ENCODE measurements at places on chromosomes 3 and 15.

- no peak for DNase-seq
Measured at GRCh38 chr3:138941259-138941885, 5.6 kb downstream of the FOXL2 start.

DNA sequence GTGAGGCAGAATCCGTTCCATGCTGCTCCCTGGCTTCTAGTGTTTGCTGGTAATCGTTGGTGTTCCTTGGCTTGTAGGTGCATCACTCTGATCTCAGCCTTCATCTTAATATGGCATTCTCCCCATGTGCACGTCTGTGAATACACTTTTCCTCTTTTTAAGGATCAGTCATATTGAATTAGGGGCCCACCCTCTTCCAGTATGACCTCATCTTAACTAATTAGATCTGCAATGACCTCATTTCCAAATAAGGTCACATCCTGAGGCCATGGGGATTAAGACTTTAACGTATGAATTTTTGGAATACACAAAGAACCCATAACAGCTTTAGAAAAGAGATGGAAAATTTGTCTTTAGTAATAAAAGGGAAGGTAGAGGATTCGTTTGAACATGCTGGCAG is 34.1 kb upstream of the MASP1 start:
- no peak for DNase-seq

DNA sequence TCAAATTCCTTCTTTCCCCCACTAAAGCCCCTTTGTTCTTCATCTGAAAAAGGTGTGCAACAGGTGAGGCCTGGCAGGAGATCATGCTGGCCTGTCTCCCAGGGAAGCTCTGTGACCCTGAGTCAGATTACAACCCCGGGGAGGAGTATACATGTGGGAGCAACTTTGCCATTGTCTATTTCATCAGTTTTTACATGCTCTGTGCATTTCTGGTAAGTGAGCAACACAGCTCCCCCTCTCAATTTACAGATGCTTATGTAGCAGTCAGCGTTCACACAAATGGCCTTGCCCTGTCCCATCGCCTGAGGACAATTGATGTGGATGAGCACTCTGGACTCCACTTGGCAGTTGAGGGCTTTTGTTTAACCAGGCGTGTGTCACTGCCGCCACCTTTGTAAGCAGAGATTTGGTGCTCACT is 70.4 kb downstream of the CHDH start:
- no peak for DNase-seq

- no peak for DNase-seq
Measured at GRCh38 chr15:80317389-80318182, 65.6 kb upstream of the CTXND1 start.

DNA sequence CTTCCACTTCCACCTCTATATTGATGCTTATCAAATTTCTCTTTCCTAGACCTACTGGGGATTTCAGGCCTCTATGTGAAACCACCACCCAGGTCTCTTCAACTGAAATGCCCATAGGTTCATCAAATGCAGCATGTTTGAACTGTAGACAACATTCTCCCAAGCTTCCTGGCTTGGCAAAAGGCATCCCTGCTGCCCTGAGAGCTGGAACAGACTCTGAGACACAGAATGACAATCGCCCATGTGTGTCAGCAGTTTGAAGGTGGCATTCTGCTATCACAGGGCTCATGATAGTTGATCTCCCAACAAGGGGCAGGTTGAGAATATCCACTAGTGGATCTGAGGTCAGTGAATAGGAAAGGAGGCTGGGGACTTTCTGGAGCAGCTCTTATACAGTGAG is 200.7 kb downstream of the RPLP1 start:
- no peak for DNase-seq

DNA sequence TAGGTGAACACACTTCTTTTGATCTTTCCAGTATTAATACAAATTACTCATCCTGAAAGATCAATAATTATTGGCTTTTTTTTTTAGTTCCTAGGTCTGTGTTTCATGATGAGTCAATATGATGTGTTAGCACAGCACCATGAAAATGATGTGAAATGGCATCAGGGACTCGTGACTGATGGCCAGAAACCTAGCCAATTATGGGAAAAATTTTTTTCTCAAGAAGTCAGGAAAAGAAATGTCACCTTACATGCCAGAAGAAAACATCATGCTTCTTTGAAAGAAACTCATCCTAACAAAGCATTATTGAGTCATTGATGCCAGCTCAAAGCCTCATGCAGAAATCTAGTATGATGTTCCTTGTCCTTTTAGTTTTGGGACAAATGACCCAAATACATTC is 468.3 kb upstream of the CBLB start:
- no peak for DNase-seq

DNA sequence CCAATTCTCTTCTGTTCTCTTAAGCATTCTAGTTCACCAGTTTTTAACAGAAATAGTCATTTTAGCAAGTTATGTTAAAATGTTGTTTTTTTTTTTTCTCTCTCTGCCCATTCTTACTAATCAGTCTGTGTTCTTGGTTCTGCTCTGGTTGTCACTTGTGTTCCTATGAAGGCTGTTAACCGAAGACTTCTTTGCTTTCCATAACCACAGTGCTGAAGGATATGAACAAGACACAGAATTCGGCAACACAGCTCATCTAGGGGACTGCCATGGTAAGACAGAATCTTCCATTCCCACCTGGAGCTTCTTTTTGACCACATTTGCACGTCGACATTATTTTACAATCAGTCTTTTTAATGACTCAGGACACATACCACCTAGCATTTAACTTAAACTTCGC is 49.1 kb downstream of the SEMA6D start:
- DNase-seq: no peak

- DNase-seq: no peak
Measured at GRCh38 chr15:66429117-66429516, 42.4 kb downstream of the MAP2K1 start.

DNA sequence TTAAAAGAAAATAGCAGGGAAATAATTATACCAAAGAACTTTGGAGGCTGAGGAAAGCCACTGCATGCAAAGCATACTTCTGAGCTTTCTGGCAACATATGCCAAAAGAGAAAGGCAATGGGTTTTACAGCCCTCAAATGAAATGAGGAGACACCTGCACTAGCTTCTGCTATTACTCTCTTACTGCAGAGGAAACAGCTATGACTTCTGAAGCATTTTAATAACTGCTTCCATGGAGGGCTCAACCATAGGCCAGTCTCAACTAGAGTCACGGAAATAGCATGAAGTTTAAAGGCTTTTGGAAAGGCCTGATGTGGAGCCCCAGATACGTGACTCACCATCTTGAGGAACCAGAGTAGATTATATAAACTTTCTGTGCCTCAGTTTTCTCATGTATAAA is 114.8 kb downstream of the OXNAD1 start:
- DNase-seq: no peak

DNA sequence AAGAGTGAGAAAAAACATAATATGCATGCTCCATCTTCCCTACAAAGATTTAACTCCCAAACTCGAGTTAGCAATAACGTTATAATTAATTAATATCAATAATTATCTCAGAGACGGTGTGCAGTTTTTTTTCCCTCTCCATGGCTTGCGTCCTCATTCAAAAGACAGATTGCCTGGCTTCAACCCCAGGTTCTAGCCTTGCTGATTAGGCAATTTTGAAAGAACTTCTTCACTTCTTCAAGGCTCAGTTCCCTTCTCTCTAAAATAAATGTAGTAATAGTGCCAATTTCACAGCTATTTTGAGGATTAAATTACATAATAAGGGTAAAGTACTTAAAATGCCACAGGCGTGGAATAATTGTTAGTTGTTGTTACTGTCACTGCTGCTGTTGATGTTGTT is 876.1 kb upstream of the GBE1 start:
- no peak for DNase-seq

DNA sequence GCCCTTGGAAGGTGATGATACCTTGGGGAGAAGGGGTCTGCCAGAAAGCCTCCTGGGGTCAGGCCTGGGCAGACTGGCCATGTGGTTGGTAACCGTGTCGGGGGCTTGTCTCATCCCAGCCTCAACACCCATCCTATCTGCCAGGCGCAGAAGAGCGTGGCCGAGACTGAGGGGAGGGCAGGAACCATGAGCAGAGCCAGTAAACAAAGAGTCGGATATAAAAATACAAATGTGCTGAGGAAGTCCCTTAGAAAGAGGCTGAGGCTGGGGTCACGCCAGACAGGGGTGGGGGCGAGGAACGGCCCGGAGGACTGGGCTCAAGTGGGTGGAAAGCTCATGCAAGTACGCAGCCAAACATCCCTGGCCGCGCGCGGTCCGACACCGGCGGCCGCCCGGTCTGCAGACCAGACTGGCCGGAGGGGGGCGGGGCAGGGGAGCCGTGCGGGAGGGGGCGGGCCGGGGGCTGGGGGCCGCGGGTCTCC is 1.9 kb downstream of the CAMK2N2 start:
- no peak for DNase-seq

DNA sequence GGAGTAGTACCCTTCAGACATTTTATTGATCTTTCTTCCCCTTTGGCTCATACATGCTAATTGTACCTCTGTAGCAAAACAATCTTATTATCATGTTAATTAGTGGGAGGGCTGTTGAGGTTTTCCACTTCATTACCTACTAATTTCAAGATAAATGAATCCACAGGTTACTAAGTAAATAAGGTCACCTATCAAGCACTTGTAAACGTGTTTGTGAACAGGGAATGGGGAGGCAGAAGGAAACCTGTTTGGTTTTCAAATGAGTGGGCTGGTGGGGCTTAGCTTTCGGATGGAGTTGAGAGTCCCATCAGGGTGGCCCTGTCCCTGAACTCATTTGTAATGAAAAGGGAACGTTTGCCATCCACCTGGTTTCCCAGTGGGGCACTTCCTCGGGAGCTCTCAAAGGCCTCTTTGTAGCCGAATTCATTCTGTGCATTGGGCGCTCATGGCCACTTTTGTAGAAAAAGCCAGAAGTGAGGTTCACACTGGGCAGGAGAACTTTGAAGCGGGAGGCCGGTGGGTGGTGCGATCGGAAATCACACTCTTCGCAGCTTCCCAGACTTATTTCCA is 419.8 kb upstream of the NR2F2 start:
- no peak for DNase-seq

DNA sequence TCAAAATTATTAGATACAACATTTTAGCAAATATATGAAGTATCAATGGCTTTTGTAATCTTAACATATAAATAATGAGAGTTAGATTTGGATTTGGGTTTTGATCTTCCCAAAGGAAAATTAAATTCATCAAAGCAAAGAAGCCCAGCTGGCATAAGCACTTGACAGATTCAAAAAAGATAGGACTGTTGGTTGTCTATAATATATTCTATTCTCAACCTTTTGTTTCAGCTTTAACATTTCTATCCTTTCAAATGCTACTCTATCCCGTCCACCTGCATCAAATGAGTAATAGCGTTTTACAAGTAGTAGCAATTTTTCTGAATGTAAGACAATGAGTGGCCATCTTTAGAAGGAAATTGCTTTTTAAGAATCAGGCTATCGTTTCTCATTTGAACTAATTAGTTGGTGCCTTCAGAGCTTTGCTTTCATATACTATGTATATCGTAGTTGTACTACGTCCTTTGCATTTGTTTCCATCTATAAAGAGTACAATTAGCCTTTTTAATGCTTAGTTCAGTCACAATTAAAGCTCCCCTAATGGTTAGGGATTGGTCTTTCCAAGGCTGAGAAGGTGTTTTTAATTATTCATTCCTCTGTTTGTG is 278.0 kb downstream of the UBE2E2 start:
- no peak for DNase-seq

DNA sequence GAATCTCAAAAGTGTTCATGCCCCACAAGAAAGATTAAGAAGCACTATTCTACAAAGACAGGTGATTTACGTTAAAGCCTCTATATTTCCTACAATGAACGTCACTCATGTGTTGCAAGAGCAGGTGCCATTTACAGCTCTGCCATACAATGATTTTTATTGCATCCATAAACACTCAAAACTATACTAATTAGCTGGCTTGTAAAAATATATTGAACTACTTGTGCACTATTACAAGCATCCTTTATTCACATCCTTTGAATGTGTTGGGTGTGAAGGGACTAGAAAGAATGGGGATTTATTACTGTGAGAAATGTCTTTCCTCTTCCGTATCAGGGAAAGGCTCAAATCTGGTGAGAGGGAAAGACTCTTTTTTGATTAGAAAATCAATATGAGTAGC is 50.7 kb upstream of the C3orf49 start:
- DNase-seq: no peak

- DNase-seq: no peak
Measured at GRCh38 chr15:43505738-43506137, 11.7 kb upstream of the MAP1A start.

GRCh38 chr3:50649451-50649931 is 25.2 kb upstream of the DOCK3 start:
- no peak for DNase-seq

DNA sequence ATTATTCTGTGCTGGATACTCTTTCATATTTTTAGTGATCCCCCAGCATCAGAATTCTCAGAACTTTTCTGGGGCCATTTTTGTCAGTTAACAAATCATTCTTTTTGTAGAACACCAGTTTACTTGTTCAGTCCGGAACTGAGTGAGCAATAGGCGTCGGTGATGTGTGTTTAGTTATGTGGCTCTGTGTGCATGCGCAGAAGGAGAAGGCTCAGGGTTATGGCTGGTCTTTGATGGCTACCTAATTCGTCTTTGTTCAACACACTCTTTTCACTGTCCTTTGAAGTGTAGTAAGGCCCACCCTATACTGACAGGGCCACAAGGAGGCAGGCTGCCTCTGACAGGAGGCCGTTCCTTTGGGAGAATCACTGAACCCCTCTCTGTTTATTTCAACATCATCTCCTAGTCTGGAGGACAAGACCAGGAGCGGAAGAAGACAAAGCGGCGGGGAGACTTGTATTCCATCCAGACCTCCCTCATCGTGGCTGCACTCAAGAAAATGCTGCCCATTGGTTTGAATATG is 158.2 kb upstream of the CHRM5 start:
- DNase-seq: no peak

DNA sequence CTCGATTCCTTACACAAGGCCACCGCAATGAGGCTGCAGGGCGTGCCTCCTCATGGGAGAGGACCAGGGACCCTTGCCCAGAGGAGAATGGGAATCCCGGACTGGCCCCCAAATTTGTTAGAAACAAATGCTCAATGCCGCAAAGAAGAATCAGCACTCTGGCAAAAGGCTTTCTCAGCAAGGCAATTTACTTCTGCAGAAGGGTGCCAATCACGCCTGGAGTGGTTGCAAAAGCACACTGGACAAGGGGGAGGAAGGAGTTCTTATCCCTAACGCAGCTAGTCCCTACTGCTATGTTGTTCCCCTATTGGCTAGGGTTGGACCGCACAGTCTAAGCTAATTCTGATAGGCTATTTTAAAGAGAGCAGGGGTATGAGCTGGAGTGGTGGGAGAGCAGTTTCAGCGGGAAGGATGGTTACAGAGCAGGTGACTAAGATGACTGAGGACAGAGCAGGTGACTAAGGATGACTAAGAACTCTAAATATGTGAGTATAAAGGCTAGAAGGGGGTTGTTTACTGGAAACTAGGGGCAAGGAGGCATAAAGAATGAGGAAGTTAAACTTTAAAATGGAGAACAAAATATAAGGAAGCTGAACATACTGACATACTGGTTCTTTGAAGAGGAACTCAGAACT is 48.5 kb downstream of the KATNBL1 start:
- DNase-seq: no peak

GRCh38 chr3:41041462-41041861 is 157.8 kb upstream of the CTNNB1 start:
- DNase-seq: no peak

Data from thoracic aorta (tissue), 2 donors.